Effector memory CD4-positive, alpha-beta T cell (primary cell): ENCODE measurements at places on chromosomes 16 and 17.

- no peak for DNase-seq
- no peak overlapping the region for H3K4me3 ChIP-seq
Observed at GRCh38 chr17:62693616-62694409, 66.3 kb downstream of the MRC2 start.

- DNase-seq = no peak
- H3K4me1 ChIP-seq = peaks cover 15% of the 10 kb centered on the region
- peak overlapping the region; percentile 67 for H3K4me3 ChIP-seq
- H3K27ac ChIP-seq = peak overlapping the region; percentile 95
Observed at GRCh38 chr17:28597606-28598383, 1.0 kb downstream of the SPAG5 start.

GRCh38 chr17:57603978-57604377 is 141.1 kb downstream of the CCDC182 start:
- H3K36me3 ChIP-seq = no peaks in the 10 kb centered on the region
- no peak overlapping the region for H3K4me3 ChIP-seq
- H3K4me1 ChIP-seq = peaks cover 71% of the 10 kb centered on the region

- no peaks in the 10 kb centered on the region for H3K27me3 ChIP-seq
- H3K36me3 ChIP-seq = peaks cover under 1% of the 10 kb centered on the region
- H3K4me1 ChIP-seq = peaks cover 32% of the 10 kb centered on the region
- DNase-seq = peak; percentile 57
- H3K27ac ChIP-seq = no peak overlapping the region
- H3K4me3 ChIP-seq = no peak overlapping the region
Observed at GRCh38 chr17:78176548-78177025, 8.2 kb downstream of the SYNGR2 start.

- no peak overlapping the region for H3K27ac ChIP-seq
- H3K4me1 ChIP-seq = no peaks in the 10 kb centered on the region
- no peaks in the 10 kb centered on the region for H3K36me3 ChIP-seq
- no peaks in the 10 kb centered on the region for H3K27me3 ChIP-seq
Observed at GRCh38 chr17:13705221-13705620, 103.5 kb upstream of the HS3ST3A1 start.

GRCh38 chr16:10964039-10964890 is 19.9 kb downstream of the CLEC16A start:
- H3K4me1 ChIP-seq = peaks cover 22% of the 10 kb centered on the region
- H3K36me3 ChIP-seq = peaks cover 15% of the 10 kb centered on the region
- peak overlapping the region; percentile 66 for H3K27ac ChIP-seq
- peak overlapping the region; percentile 0 for H3K4me3 ChIP-seq
- no peaks in the 10 kb centered on the region for H3K27me3 ChIP-seq

- no peak for DNase-seq
- H3K4me1 ChIP-seq = peaks cover 2% of the 10 kb centered on the region
- no peak overlapping the region for H3K27ac ChIP-seq
- H3K36me3 ChIP-seq = no peaks in the 10 kb centered on the region
- H3K4me3 ChIP-seq = no peak overlapping the region
Observed at GRCh38 chr17:61144617-61145564, 254.8 kb upstream of the TBX2 start.

GRCh38 chr17:50583641-50584040 is 23.1 kb downstream of the CACNA1G start:
- no peaks in the 10 kb centered on the region for H3K4me1 ChIP-seq
- no peaks in the 10 kb centered on the region for H3K27me3 ChIP-seq
- no peak overlapping the region for H3K27ac ChIP-seq
- no peak for DNase-seq
- no peaks in the 10 kb centered on the region for H3K36me3 ChIP-seq

DNA sequence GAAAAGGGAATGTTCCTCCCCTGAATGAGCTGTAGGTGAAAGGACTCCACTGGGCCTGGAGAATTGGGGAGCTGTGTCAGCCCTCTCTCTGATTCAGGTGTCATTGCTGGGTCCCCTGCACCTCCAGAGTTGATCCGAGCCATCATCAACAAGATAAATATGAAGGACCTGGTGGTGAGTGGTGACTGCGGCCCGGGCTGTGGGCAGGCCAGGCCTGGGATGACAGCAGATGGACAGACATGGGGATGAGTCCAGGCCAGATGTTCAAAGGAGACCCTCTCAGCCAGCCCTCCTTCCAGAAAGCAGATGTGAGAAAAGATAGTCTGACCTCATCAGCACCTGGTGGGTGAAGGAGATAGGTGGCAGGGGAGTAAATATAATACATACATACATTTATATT is 4.6 kb downstream of the CHAD start:
- no peak overlapping the region for H3K27ac ChIP-seq
- peaks cover 7% of the 10 kb centered on the region for H3K4me1 ChIP-seq
- no peaks in the 10 kb centered on the region for H3K36me3 ChIP-seq
- H3K27me3 ChIP-seq = peaks cover 9% of the 10 kb centered on the region
- no peak overlapping the region for H3K4me3 ChIP-seq

- H3K27ac ChIP-seq = no peak overlapping the region
- no peak overlapping the region for H3K4me3 ChIP-seq
- H3K36me3 ChIP-seq = no peaks in the 10 kb centered on the region
- no peaks in the 10 kb centered on the region for H3K27me3 ChIP-seq
Observed at GRCh38 chr17:32909787-32910369, 18.1 kb upstream of the TMEM98 start.

DNA sequence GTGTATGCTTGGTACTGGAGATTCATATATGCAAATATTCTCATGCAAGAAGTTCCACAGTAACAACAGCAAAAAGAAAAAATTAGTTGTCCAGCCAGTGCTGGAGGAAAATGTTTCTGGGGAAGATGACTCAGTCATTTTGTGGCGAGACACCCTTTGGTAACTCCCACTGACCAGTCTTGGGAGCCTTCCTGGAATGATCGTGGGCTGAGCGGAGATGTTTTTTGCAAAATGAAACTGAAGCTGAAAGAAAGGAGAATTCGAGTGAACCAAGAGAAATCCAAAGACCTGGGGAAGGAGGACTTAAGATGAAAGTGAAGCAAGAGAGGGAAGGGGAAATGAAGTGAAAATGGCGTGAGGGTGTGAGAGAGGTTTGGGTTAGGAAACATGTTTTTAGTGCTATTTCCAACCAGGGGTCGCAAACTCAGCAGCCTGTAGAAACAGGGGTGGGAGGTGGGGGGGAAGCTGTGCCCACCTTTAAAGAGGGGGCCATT is 5.2 kb downstream of the ITPRIPL2 start:
- H3K27ac ChIP-seq = no peak overlapping the region
- H3K4me3 ChIP-seq = no peak overlapping the region
- H3K27me3 ChIP-seq = peaks cover 5% of the 10 kb centered on the region

DNA sequence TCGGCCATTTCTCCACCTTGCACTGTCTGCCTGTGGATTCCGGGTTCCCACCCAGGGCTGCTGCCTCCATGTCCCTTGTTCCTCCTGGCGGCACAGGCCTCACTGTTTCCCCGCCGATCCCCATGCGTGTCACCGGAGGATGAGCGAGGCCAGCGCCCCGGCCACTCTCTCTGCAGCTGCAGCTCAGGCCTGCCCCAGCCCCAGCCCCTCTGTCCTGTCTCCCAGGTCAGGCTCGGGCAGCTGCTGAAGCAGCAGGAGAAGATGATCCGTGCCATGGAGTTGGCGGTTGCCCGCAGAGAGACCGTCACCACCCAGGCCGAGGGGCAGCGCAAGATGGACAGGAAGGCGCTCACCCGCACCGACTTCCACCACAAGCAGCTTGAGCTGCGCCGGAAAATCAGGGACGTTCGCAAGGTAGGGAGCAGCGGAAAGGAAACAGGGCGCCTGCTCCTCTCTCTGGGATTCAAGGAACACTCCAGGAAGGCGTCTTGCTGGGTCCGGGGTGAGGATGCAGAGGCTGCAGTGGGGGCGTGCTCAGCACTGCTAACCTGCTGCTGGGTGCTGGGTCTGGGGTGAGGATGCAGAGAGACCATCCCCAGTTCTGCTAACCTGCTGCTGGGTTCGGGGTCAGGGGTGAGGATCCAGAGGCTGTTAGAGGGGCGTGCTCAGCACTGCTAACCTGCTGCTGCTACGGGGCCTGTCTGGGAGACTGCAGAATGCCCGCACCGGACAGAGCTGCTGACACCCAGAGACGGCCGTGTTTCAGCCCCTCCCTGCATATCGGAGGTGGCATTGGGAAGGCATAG is 6.1 kb upstream of the GAA start:
- H3K36me3 ChIP-seq = no peaks in the 10 kb centered on the region
- peaks cover 2% of the 10 kb centered on the region for H3K4me1 ChIP-seq
- H3K27ac ChIP-seq = no peak overlapping the region
- DNase-seq = no peak

GRCh38 chr17:58047376-58048150 is 35.7 kb upstream of the DYNLL2 start:
- no peak for DNase-seq
- H3K4me1 ChIP-seq = no peaks in the 10 kb centered on the region
- no peaks in the 10 kb centered on the region for H3K36me3 ChIP-seq
- H3K4me3 ChIP-seq = no peak overlapping the region
- no peak overlapping the region for H3K27ac ChIP-seq

- no peak overlapping the region for H3K4me3 ChIP-seq
- peaks cover 85% of the 10 kb centered on the region for H3K36me3 ChIP-seq
Observed at GRCh38 chr17:49600949-49601348, 25.3 kb downstream of the NXPH3 start.

DNA sequence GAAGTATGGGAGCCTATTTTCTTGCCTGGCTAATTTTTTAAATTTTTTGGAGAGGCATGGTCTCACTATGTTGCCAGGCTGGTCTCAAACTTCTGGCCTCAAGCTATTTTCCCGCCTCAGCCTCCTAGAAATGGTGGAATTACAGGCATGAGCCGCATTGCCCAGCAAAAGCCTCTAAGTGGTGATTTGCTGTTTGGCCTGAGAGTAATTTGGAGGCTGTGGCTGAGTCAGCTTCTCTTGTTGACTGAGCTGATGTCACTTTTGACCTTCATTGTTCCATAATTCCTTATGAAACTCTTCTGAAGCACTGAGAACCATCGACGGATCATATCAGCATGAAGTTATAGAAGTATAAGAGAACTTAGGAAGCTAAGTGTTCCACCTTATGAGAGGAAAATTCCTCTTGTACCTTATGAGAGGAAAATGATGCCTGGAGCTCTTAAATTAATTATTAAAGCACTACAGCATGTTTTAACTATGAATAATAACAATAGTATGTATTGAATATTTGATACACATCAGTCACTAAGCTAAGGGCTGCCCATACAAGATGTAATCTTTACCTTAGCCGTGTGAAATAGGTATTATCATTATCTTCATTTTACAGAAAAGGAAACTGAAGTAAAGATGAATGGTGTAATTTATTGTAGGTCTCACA is 220.8 kb upstream of the MON1B start:
- no peak for DNase-seq
- no peaks in the 10 kb centered on the region for H3K36me3 ChIP-seq
- H3K4me1 ChIP-seq = no peaks in the 10 kb centered on the region
- no peak overlapping the region for H3K27ac ChIP-seq
- no peak overlapping the region for H3K4me3 ChIP-seq

DNA sequence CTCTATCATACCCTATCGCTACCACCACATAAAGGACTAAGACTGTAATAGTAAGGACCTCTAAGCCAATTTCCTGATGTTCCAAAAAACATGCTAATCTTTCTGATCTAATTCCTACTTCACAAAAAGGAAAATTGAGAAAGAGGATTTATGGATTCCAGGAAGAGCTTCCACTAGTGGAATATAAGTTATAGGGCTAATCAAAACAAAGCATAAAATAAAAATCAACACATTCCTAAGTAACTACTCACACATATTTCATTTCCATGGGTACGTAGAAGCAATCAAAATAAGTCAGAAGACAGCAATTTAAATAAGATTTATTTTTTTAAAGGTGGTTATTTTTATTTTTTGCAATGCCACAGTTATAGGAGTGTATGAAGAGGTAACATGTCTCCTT is 12.4 kb downstream of the CCDC43 start:
- no peak overlapping the region for H3K4me3 ChIP-seq
- H3K27ac ChIP-seq = no peak overlapping the region
- DNase-seq = no peak
- H3K4me1 ChIP-seq = no peaks in the 10 kb centered on the region
- H3K36me3 ChIP-seq = peaks cover 41% of the 10 kb centered on the region

GRCh38 chr16:20310421-20311395 is 16.6 kb downstream of the GP2 start:
- no peak overlapping the region for H3K4me3 ChIP-seq
- H3K27ac ChIP-seq = no peak overlapping the region
- no peak for DNase-seq
- H3K36me3 ChIP-seq = no peaks in the 10 kb centered on the region
- no peaks in the 10 kb centered on the region for H3K27me3 ChIP-seq

- H3K27ac ChIP-seq = no peak overlapping the region
- DNase-seq = peak; percentile 18
- H3K4me1 ChIP-seq = peaks cover 8% of the 10 kb centered on the region
- H3K4me3 ChIP-seq = no peak overlapping the region
- no peaks in the 10 kb centered on the region for H3K27me3 ChIP-seq
Observed at GRCh38 chr16:56866955-56867830, 2.2 kb downstream of the SLC12A3 start.

- H3K4me3 ChIP-seq = no peak overlapping the region
- no peaks in the 10 kb centered on the region for H3K4me1 ChIP-seq
- H3K27me3 ChIP-seq = no peaks in the 10 kb centered on the region
- H3K36me3 ChIP-seq = no peaks in the 10 kb centered on the region
Observed at GRCh38 chr17:64426596-64426995, 22.3 kb upstream of the MILR1 start.

GRCh38 chr16:468068-468821 is 42.8 kb downstream of the RAB11FIP3 start:
- DNase-seq = no peak
- peaks cover 7% of the 10 kb centered on the region for H3K36me3 ChIP-seq
- H3K4me1 ChIP-seq = no peaks in the 10 kb centered on the region
- no peak overlapping the region for H3K4me3 ChIP-seq
- no peaks in the 10 kb centered on the region for H3K27me3 ChIP-seq

DNA sequence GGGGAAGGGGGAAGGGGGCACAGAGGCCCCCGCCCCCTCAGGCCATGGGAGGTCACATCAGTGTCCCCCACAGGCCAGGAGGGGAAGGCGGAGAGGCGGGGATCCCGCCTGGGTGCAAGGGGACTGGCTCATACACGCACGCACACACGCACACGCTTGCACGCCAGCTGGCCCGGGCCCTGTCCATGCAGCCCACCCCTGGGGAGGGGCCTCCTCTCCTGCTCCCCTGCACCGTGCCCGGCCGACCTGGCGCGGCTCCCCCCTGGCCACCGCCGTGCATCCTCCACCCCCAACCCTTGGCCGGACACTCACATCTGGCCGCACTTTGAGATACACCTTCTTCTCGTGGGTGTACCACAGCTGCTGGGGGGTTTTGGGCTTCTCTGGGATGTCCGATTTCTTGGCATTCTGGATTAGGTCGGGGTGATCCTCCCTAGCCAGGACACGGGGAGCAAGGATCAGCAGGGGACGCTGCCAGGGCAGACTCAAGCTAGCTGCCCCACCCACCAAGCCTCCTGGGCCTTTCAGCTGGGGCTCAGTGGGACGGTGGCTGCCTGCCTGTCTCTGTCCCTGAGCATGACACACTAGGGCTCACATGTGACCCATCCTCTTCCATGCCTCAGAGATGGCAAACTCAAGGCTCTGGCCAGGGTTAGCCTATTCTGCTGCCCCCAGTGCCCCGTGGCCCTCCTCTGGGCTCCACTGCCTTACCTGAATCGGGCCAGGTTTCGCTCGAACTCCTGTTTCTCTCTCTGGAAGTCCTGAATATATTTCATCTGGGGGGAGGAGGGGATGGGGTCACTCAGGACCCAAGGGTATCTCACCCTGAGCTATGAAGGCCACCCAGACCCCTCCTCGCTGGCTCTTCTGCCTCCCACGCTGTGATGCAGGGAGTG is 6.7 kb downstream of the UBTF start:
- H3K4me3 ChIP-seq = no peak overlapping the region
- no peak overlapping the region for H3K27ac ChIP-seq
- DNase-seq = no peak
- peaks cover 70% of the 10 kb centered on the region for H3K36me3 ChIP-seq

GRCh38 chr16:74160759-74161158 is 135.9 kb upstream of the PSMD7 start:
- no peaks in the 10 kb centered on the region for H3K4me1 ChIP-seq
- no peaks in the 10 kb centered on the region for H3K36me3 ChIP-seq
- no peak overlapping the region for H3K4me3 ChIP-seq
- no peak overlapping the region for H3K27ac ChIP-seq
- DNase-seq = no peak
